Caudate nucleus (tissue), 63 donors: ENCODE measurements at places on chromosomes 6 and 20.

DNA sequence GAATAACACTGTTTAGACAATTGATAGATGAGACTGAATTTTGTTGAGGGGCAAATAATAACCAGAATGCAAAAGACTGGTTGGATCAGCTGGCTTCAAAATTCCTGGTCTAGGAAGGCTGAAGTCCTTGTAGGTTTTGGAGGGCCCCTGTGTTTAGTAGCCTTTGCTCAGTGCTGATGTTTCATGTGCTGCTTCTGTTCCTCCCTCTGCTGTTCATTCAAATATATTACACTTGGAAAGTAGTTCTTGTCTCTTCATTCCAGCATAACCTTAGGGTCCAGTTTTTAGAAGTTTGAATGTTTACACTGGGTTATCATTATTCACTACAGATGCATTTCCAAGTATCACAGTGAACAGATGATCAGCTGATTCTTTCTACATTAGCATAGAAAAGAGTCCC is 72.5 kb downstream of the FLRT3 start:
- no peak for DNase-seq

- DNase-seq: no peak
Observed at GRCh38 chr6:35691027-35691824, 2.5 kb upstream of the FKBP5 start.

GRCh38 chr6:163333701-163334663 is 80.5 kb upstream of the QKI start:
- no peak for DNase-seq

DNA sequence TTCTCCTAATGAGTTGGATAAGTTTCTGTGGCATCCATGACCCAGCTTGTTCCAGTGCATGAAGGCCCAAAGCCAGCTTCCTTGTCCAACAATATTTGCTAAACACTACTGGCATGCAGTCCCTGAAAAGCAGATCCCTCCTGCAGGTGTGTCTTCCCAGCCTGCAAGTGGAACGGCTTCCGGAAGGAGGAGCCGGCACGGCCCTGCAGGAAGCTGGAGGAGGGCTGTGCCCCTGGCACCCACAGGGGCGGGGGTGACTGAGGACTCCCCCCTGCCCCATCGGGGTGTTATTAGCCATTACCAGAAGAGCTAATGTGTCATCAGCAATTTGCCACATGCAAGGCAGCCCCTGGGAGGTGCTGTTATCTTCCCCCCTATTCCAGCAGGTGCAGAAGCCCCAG is 27.4 kb downstream of the NPEPL1 start:
- no peak for DNase-seq

DNA sequence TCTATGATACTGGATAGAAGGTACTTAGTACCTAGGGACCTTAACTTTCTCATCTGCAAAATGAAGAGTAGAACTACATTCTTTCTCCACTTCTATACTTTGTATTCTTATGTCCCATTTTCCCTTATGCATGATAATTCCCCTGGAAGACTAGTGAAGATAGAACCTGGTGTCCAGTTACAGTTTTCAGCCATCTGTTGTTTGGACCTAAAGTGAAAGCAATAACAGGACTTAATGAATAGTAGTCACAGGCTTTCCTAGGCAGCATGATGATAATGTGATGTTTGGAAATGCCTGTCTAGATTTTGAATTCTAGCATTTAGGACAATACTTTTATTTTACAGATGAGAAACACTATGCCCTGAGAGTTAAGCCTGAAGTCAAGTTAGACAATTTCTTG is 153.8 kb downstream of the RIMS1 start:
- DNase-seq: no peak

GRCh38 chr6:27672113-27672799 is 199.4 kb upstream of the ZNF184 start:
- no peak for DNase-seq

DNA sequence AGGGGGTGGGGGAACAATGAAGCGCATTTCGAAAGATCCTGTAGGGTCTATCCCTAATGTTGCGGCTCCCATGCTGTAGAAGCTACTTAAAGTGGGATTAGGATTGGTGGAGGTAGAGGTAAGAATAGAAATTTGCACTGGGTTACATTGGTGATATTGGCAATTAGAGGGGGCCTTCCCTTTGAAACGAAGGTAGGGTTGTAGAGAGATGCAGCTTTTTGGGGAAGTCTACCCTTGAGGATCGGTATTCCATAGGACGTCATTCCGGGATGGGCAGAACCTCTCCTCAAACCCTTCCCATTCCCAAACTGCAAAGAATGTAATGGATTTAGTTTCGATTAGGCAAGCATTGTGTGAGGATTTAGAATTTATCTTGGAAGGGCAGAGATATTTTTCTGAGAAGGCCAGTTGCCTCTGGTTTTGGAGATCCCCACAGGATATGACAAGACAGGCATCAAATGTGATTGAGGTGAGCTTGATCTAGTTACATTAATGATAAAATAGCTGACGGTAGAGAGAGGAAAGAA is 5.4 kb upstream of the ZNFX1 start:
- no peak for DNase-seq

DNA sequence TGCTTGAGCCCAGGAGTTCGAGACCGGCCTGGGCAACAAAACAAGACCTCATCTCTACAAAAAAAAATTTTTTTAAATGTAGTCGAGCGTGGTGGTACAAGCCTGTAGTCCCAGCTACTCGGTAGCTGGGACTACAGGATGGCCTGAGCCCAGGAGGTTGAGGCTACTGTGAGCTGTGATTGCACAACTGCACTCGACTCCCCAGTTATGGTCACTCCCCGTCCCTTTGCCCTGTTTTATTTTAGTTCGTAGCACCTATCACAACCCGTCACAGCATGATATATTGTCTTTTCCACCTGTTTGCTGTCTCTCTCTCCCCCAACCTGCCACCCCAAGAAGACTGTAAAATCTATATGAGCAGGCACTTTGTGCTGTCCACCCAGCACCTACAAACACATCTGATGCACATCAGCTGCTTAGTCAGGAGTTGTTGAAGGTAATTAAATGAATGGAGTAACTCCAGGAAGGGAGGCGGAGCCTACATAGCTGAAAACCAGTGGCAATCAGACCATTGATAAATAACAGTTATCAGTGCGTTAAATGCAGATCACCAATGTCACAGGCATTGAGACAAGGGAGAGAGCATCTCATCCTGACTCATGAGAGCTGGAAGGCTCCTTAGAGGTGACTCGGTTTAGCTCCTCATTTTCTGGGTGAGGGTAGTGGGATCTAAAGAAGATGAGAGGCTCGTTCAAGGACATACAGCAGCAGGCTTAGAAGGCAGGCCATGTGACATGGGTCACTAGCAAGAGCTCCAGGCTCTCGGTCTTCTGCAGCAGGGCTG is 14.4 kb upstream of the XRN2 start:
- no peak for DNase-seq

- DNase-seq: no peak
Observed at GRCh38 chr20:56381501-56381900, 10.5 kb downstream of the AURKA start.
